ENCODE measurements at places on chromosomes 2 and 18.

DNA sequence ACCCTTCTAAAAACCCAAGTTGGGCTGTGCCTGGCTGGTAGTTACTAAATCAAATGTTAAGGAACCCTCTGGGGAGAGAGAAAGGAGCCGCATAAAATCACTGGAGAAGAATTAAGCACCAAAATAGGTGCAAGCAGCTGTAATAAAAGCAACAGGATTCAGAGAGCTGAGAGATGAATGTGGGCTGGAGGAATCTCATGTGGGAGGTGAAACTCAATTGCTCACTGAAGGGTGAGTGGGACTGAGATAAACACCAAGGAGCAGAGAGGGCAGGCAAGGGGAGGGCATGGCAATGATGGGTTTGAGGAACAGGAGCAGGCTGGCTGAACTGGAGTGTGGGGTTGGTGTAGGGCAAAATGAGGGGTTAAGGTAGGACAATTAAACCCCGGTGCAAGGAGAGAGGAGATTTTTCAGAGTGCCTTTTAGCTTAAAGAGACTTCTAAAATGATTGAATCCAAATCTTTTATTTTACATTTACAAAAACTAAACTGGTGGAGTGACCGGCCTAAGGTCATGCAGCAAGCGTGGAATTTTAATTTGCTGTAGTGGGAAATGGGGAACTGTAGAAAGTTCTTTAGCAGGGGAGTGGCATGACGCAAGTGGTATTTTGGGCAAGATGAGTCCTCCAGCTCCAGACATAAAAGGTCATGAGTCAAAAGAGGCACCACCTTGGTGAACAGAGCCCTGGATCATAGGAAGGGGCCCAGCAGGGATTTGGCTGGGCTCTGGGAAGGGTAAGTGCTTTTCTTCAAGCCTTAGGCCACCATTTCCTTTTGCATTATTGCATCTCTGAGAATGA, 10.5 kb downstream of the PLB1 start:
- DNase-seq: no peak

GRCh38 chr2:197993363-197993762, 189.0 kb downstream of the PLCL1 start:
- no peak for DNase-seq

DNA sequence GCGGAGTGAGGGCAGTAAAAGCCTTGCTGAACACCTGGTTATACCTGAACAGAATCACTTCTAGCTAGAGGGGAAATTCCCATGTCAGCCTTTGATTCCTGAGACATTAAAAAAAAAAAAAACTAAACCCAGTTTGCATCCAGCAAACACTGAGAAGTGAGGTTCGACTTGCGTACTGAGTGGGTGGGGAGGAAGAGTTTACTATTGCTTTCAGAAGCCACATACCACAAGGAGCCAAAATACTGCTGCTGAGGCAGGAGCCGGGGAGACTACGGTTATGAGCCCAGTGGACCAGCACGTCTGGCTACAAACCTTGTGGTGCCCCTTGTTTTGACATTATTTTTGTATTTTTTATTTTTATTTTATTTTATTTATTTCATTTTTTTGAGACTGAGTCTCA, 2.7 kb downstream of the COLEC11 start:
- DNase-seq: no peak

DNA sequence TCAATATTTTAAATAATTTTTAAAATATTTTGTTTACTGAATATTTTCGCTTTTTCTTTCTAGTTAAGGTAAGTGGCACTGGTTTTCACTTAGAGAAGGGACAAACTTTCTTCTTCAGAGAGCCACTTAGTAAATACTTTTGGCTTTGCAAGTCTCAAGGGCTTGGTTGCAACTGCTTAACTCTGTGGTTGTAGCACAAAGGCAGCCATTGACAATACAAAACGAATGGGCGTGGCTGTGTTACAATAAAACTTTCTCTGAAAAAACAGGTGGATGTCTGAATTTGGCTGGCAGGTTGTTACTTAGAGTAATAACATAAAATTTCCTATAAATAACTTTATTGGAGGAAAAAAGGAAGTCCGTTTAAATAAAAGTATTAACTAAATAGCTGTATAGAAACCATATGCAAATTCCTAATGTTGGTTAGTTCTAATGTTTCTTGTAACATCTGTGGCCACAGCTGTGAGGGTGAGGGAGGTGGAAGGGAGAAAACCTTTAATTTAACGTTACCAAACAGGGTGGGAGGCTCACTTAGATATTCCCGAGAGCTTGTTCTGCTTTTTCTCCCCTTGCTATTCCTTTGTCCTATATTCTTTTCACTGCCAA, 62.4 kb upstream of the TNP1 start:
- no peak for DNase-seq

DNA sequence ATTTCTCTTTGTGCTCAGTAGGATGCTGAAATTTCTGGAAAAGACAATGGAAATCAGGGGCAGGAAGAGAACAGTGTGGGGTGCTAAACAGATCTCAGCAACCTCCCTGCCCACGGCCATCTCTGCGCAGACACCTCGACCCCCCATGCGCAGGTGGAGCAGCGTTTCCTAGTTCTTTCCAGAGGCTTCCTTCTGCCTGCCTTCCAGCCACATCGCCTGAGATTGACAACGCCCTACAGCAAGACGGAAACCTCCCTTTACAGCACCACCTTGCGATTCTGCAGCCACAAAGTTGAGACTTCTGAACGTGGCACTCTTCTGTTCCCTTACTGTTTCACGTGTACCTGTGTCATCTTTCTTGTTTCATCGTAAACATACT, 31.4 kb upstream of the CASP8 start:
- DNase-seq: no peak

DNA sequence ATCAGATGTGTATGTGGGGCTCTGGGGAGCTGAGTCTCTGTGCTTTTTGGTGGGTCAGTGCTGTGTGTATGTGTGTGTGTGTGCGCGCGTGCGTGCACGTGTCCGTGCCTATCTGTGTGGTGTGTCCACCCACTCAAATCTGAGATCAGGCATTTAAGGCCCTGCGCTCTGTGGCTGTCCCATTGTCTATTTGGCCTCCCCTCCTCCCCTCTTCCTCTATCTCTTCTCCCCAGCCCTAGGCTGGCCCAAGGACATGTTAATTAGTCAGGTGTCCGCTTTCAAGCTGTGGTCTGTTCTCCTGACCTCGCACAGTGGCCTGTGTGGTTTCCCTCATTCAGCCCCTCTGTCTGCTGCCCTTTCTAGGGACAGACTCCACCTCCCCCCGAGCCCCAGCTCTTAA, 136.4 kb downstream of the DYSF start:
- no peak for DNase-seq

DNA sequence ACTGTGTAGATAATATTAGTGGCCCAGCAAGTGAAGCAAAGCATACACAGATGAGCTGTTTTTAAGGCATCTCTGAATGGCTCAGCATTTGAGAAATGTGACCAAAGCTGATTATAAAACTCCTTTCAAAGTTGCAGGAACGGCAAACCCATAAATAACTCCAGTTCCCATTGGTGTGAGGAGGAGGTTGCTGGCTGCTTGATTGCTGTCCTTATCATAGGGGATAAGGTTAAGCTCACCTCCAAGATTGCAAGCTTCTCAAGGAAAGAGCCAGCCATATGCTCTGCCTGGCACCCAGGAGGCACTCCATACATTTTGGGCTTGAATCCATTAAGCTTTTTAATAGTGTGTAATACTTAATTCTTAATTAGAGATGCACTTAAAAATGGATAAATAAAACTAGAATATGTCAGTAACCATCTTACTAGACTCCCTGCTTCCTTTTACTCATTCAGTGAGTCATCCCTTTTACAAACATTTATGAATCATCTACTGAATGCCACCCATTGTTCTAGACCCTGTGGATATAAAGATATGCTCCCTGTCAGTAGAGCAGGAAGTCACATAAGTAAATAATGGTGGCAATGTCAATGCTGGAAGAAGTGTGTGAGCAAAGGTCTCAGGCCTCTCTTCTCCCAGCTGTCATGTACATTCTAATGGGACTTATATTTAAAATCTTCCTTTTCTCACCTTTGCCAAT, 99.3 kb downstream of the SPATS2L start:
- DNase-seq: peak; percentile 66

GRCh38 chr2:120871016-120871635, 135.5 kb downstream of the GLI2 start:
- DNase-seq: no peak

DNA sequence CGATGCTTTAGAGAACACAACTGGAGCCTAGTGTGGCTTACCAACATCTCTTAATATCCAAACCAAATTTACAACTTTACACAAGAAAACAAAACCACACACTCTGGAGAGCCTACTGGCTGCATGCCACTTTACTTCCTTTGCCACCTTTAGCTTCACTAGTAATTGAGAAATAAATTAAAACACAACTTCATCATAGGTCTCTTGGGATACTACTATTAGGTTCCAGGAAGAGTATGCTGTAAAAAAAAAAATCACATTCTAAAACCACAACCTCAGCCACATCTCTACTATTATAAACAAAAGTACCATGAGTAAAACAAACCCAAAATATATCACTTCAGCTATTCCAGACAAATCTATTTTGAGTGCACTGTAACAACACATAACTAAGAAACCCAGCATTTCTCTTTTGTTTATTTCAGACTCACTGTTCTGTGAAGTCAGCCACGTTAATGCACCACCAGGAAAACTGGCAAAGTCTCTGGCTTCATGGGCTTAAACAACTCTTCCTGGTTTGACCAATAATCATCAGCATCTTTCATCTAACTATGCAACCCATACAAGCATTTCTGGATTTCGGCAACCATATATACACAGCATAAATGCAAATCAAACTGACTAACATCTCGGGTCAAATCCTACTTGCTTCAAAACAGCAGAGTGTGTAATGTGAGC, 59.1 kb downstream of the REV1 start:
- DNase-seq: no peak

GRCh38 chr2:43345391-43345813, 119.0 kb upstream of the ZFP36L2 start:
- no peak for DNase-seq

GRCh38 chr2:182378759-182379158, 48.1 kb downstream of the PDE1A start:
- no peak for DNase-seq

DNA sequence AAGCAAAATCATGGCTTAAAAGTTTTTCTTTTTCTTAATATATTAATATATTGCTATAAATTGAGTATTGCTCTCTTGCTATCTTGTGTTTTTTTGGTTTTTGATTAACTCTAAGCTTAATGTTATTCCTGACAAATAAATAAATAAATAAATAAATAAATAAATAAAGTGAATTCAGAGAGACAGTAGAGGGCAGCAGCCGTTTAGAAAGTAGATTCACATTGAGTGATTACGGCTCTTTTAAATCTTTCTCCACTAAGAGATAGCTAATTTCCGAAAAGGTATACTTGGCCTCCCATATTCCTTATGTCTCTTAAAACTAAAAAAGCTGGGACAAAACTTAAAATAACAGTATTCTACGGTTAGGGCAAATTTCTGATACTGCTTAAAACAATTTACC, 34.3 kb downstream of the MSH2 start:
- DNase-seq: no peak

GRCh38 chr2:63555931-63556330, 32.3 kb downstream of the WDPCP start:
- DNase-seq: no peak

DNA sequence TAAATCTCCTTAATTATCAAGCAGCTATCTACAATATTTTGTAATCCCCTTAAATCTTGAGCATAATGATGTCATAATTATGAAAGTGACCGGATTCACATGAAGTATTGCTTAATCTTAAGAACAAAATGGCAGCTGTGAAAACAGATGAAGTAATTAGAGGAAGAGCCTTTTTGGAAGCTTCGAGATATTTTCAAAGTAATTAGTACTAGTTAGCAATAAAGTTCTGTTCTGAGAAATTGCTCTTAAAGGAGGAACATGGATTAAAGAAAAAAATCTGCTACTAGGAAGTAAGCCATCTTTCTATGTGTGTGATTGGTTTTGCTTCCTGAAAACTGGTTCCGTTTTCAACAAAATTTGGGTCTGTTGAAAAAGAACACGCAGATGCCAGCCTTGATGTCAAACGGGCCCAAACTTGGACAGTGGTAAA, 18.3 kb downstream of the CLUL1 start:
- no peak for DNase-seq

- DNase-seq: no peak
Measured at GRCh38 chr2:215973954-215974699, 39.2 kb downstream of the MREG start.

DNA sequence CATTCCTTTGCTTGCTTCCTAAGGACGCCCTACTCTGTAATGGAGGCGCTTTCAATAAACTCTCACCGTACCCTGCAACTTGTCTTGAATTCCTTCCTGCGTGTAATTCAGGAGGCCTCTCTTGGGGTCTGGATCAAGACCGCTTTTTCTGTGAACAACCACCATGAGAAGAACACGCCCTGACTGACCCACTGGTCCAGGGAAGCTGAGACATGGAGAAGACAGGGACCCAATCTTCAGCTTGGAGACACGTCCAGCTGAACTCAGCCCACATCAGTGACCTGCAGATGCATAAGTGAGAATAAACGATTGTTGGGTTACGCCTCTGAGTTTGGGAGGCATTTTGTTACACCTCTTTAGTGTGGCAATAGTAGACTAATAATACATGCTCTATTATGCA, 7.8 kb upstream of the NARS1 start:
- DNase-seq: no peak

DNA sequence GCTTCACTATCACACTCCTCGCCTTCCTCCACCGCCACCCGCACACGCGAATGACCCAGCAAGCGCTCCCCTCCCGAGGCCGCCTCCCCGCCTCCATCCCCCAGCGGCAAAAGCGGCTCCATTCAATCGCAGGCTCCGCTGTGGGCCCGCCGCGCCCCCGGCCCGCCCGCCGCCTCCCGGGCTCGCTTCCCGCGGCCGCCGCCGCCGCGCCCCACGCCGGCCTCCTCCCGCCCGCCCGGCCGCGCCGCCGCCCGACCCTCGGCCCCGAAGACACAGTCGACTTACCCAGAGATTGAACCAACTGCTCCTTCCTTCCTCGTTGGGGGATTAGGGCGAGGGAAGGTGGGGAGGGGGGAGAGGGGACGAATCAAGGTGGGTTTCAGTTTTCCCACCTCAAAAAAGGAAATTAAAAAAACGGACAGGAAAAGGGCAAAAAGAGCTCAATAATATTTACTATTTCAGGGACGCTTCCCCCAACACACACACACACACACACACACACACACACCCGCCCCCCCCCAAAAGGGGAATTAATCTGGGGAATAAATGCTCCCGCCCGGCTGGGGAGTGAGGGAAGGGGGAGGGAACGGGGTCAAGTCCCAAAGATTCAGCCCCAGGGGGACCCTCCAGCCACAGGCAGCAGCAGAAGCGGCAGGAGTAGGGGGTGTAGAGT, 743 bp downstream of the XPO1 start:
- DNase-seq: peak; percentile 34

- no peak for DNase-seq
Measured at GRCh38 chr18:78587096-78587495, 392.5 kb upstream of the SALL3 start.

DNA sequence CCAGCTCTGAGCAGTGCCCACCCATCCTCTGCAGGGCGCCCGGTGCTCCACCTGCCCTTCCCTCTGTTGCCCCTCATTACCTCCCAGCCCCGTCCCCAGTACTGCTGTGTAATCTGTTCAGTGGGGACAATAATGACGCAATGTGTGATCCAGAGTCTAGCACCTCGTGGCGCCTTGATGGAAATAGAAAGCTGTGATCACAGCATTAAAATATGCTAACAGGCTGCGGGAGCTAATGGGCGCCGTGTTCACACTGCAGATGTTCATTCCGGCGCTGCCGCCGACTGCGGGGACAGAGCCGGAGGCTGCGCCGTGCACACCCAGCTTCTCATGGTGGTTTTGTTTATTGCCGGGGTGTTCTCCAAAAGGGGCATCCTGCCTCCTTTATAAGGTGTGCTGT, 235.2 kb downstream of the LDLRAD4 start:
- DNase-seq: no peak

Measured in WERI-Rb-1 (cell line).